ENCODE measurements at places on chromosomes 11 and 22.

DNA sequence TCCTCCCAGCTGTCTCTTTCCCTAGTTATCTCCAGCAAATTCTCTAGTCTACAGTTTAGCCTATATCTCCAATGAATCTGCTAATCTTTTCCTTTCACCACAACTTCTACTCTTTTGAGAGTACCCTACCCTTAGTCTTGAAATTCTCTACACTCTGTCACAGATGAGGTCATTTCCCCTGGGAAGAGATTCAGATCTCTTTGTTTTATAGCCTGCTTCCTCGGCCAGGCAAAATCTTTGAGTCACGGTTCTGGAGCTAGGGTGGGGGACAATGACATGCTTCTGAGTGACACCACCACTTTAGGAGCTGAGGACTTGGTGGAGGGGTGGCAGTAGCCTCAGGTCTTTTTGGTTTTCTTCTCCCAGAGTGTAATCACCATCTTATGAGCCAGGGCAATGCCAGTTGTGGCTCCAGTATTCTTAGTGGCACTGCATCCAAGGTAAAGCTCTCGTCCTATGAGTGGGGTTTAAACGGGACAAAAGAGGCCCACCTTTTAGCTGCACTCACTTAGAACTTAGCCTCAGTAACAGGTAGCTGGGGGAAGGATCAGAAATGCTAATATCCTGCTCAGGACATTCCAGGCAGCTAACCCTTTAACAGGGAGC is 98.5 kb upstream of the RRM1 start:
- DNase-seq, result no peak

DNA sequence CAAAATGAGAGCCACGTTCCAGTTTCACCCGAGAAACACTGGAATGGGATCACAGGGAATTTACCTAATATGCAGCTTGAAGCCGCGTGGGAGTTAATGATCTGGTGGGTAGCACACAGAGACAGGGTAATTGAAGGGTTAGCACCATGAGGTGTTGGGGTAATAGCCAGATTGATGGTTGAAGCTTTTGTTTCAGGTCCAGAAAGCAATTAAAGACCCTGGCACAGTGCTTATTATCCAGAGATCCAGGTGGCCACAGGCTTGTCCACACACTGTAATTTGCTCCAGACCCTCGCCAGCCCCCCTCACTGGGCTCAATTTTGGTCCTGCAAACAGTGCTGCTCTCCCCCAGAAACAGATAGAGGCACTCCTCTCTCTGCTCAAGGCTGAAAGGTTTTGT is 282.5 kb upstream of the ISX start:
- no peak for DNase-seq

DNA sequence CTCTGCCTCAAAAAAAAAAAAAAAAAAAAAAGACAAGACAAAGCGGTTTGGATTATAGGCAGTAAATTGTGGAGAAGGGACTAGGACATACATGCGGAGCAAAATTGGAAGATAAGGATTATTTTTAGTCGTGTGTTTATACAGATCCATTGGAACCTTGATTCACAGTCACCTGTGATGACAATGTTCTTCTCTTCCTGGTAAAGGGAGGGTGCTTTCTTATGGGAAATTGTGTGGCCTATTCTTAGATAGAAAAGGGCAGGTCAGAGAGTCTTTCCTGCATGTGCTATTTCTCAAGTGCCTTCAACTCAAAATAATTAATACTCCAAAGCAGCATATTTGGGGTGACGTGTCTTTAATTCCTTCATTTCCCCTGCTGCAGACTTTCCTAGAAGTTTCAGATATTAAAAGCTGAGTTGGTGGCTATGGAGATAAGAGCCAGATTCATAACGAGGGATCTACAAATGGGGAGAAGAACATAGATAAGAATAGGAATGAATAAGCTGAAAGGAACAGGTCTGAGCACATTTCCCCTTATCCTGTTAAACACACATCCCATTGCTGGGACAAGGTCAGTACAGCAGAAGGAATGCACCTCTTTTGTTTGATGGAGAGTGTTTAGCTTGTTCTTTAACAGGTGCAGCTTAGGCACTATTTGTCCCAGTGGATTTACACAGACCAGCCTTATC is 22.5 kb downstream of the GSTT2B start:
- no peak for DNase-seq

GRCh38 chr11:80146232-80146631 is 705.4 kb upstream of the TENM4 start:
- no peak for DNase-seq

GRCh38 chr22:39528681-39529486 is 3.7 kb downstream of the RPS19BP1 start:
- DNase-seq, result peak; percentile 91

GRCh38 chr22:44181033-44181911 is 547 bp downstream of the PARVG start:
- peak; percentile 10 for DNase-seq

DNA sequence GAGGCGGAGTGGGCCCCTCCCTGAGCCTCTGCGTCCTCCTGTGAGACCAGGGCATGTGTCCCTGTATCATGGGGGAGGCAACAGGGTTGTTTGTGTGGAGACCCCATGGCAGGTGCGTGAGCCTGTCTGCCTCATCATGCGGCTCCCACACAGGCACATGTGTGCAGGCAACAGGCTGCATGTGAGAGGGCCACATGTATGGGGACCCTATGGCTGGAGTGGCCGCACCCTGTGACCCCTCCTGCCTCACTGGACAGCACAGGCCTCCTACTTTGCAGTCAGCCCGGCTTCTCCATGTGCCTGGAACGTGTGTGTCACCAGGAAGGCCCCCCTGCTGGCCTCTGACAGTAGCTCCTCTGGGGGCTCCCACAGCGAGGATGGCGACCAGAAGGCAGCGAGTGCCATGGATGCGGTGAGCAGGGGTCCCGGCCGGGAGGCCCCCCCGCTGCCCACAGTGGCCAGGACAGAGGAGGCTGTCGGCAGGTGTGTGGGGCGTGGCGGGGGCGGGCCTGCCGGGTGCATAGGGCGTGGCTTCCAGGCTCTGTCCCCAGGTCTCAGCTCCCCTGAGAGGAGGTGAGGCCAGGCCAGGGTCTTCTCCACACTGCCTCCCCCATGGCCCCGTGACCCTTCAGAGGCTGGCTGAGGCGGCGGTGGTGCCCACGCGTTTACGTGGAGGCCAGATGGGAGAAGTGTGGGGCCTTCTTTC is 34.1 kb downstream of the SBF1 start:
- DNase-seq, result no peak

DNA sequence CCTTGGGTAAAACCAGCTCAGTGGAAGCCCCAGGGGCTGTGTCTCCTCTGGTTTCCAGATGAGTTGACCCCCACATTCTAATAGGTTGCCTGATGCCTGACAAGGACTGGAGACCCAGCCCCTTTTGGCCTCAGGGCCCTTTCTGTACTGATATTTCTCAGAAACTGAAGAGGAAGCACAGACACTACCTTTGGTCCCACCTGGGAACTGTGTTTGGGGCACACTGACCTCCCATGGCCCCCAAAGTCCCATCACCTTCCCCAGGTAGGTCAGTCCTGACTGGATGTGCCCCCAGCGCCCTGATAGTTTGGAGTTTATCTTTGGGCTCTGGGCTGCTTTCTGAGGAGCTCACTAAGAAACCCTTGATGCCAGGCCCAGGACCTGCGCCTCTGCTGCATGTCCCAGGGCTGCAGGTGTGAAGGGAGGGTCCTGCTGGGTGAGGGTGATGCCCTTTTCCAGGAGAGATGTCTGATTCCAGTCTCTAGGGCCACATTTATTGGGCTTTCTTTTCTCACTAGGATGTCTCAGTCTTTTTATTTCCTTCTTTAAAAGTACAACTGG is 106.7 kb downstream of the GGTLC2 start:
- DNase-seq, result no peak

GRCh38 chr11:69427337-69427736 is 54.1 kb upstream of the LINC01488 start:
- no peak for DNase-seq

DNA sequence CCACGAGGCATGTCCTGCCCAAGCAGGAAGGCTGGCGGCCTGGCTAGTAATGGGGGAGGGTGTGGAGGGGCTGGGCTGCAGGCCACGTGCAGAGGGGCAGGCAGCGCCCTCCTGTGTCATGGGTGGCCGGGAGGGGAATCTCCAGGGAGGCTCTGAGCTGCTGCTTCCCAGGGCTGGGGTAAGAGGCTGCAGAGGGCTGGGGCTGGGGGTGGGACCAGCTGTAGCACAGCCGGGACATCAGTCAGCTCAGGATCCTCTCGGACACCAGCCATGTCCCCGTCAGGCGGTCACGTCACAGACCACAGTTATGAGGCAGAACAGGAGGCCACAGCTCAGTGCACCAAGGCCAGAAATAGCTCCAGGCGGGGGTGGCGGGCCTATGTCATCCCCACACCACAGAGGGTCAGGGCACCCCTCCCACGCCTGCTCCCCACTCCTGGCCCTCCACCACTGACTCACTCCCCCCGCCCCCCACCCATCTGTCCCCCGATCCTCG is 21.1 kb downstream of the RTN4R start:
- DNase-seq, result no peak

DNA sequence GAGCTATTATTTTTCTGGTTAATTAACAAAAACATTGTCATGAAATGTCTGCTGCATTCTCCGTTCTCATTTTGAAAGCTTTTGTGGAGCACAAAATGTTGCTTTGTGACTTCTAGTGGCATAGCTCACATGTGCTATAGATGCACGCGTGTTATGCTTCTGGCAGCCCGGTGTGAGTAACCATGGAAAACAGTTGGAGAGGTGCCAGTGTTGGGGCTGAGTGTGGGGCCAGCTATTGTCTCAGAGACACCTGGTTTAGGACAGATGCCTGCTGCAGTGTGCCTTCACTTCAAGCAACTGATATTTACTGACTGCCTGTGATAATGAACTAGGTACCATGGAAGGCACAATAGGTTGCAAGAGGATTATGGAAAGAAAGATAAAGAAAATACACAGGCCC is 760.6 kb downstream of the NTM start:
- no peak for DNase-seq

GRCh38 chr11:14907411-14908213 is 15.6 kb upstream of the CYP2R1 start:
- DNase-seq, result peak; percentile 53

GRCh38 chr22:35717572-35717971 is at the start of gene APOL5:
APOL5 (plus strand) TSS chr22:35717872; CDS start chr22:35717872, 0 bp downstream.
- DNase-seq, result no peak

DNA sequence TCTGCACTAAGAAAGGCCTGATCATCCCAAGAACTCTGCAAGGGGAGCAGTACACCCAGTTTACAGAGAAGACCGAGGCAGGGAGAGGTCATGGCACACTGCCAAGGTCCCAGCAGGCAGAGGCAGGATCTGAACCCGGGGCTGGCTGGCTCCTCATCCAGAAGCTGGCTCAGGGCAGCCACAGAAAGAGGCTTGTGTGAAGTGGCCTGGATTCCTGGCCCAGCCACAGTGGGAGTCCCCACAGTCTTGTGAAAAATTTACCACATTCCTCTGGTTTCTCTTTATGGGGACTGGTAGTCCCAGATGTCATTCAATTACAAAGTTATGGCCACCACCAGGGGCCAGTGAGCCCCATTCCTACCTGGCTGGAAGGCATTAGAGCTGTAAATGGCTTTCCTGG is 440.5 kb downstream of the MIAT start:
- DNase-seq, result no peak

DNA sequence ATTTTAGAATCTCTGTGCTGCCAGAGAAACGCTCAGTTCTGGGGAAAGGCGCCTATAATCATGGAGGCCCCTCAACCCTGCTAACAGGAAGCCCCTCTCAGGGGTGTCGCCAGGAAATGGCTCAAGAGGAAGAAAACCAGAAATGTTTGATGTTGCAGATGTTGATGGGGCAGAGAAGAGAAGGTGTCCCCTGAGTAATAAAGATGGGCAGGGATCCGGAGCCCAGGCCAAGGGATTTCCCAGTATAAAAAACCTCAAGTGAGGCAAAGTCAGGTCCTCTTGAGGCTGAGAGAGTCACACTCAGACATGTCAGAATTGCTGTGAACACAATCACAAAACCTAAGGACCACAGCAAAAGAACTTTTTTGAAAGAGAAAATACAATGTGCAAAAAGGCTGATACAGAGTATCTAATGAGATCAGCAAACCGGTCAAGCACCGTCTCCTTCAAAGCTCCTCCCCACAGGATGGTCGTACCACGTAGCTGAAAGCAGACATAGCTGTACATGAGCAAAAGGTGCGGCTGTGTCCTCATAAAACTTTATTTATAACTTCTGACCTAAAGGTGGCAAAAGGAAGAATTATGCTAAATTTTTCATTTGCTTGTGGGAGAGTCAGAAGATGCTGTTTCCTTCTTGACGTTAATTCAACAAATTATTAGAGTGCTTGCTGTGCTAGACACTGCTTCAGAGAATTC is 12.2 kb downstream of the MOV10L1 start:
- DNase-seq, result no peak

GRCh38 chr11:65491614-65492386 is 7.0 kb upstream of the MALAT1 start:
- peak; percentile 38 for DNase-seq

DNA sequence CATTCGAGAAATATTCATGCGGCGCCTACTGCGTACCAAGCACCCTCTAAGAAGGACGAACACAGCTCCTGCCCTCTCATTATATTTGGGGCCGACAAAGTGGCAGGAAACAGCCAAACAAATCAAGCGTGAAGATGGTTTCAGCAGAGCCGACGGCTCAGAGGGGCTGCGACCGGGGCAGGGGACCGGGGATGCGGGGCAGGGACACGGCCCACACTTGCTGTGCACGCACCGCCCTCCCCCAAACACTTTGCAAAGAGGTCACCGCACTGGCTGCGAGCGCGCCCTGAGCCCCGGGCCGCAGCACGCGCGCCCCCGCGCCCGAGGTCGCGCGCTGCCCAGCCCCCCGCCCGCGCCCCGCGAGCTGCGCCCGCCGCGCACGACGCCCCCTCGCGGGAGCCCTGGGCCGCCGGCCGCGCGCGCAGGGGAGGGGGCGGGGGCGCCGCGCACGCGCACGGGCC is 255 bp upstream of the SYNGR1 start:
- peak; percentile 28 for DNase-seq

DNA sequence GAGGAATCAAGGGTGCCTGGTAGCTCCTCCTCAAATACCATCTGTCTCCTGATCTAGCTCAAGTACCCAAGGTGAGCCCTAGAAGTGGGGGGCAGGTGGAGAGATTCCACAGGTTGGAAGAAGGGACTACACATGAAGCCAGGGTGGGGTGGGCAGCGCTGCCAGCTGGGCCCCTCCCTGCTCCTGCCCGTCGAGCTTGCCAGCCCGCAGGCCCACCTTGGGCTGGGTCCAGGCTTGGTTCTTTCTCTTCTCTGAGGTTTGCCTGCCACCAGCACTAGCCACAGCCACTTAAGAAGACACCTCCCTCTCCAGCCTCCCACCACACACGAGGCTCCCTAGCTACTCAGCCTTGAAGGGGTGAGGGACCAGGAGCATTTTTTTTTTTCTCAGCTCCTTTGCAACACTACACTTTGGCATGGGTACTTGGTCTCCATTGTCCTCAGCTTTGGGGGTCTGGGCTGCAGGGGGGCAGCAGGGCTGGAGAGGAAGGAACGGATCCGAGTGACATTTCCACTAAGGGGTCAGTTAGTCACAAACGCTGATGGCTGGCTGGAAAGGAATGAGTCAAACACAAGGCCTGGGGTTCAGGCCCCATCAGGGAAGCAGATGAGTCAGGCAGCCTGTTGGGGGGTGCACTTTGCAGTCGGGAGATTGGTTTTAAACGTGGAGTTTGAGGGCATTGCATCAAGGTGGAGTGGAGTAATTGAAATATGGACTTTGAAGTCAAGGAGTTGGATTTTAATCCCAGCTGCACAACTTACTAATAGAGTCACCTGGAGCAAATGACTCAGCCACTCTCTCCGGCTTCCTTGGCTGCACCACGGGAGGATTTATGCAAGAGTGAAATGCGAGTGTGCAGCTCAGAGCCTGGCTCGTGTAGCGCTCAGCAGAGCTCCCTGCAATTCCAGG is 7.4 kb upstream of the NPTXR start:
- no peak for DNase-seq
